NCI-H748 treated with DMSO at 0.1 percent for 48 hours (cell line): ENCODE measurements at places on chromosomes 7 and 10.

- no peak for DNase-seq
These were observed 6.5 kb upstream of the TSPAN14 start for GRCh38 chr10:80447436-80448190.

DNA sequence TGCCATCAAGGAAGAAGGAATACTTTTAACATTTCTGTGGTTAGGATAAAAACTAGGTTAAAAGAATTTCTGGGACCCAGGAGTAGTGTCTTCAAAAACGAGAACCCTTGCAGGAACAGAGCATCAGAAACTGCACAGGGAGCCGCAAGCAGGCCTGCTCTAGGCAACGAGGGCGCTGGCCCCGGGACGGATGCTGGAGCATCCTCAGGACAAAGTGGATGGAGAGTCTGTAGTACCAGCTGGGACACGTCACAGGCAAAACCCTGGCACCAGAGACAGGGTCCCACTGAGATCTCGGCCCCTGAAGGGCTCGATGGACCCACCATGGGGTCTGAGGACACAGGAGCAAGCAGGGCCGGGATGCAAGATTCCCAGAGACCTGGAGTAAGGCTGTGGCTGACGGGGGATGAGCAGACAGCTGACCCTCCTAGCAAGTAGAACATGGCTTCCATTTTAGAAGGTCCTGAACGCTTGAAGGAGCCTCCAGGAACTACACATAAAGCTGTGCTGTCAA is 106.6 kb downstream of the GALNT11 start:
- DNase-seq = no peak

DNA sequence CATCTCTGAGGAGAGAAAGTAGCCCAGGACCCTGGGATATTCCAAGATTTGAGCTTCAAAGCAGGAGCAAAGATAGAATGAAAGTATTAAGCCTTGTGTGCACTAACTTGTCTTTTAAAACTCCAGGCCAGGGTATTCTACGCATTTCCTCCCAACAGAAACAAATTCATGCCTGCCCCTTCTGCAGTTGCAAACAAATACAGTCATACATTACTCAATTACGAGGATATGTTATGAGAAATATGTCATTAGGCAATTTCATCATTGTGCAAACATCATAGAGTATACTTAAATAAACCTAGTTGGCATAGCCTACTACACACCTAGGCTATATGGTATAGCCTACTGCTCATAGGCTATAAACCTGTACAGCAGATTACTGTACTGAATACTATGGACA is 154.5 kb upstream of the KIAA1217 start:
- no peak for DNase-seq

GRCh38 chr10:25102147-25102822 is 72.5 kb upstream of the GPR158 start:
- DNase-seq = no peak

GRCh38 chr7:150665089-150665748 is 20.3 kb upstream of the GIMAP2 start:
- no peak for DNase-seq

DNA sequence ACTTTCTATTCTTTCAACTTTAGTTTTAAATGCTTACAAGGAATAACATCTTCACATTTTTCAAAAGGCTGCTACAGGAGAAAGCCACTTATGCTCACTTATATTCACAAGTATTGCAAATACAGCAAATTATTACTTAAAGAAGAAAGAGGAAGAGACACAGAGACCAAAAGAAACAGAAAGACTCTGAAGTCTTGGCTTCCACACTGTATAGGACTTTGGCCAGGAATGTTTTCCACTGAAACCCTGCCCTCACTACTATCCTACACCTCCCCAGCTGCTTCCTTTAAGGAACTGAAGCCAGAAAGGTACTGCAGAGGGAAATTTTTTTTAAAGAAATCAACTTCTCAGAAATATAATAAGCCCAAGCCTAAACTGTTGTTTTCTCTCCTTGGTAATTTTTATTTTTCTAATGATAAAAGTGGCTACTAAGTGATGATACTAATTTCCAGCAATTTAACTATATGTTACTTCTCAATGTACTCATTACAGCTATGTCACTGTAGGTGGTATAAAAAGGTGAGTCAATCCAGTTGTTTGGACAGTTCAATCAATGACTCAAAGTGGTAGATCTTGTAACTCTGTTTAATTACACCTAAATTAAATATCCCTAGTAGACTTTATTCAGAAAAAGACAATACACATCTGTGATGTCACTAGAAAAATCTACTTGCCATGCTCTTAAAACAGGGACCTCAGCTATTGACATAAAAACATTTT is 231.6 kb downstream of the GRM8 start:
- DNase-seq = no peak

- DNase-seq = no peak
These were observed 256.3 kb downstream of the GRID1 start for GRCh38 chr10:86110156-86110786.

GRCh38 chr7:139453673-139454321 is 29.7 kb downstream of the KLRG2 start:
- DNase-seq = no peak

DNA sequence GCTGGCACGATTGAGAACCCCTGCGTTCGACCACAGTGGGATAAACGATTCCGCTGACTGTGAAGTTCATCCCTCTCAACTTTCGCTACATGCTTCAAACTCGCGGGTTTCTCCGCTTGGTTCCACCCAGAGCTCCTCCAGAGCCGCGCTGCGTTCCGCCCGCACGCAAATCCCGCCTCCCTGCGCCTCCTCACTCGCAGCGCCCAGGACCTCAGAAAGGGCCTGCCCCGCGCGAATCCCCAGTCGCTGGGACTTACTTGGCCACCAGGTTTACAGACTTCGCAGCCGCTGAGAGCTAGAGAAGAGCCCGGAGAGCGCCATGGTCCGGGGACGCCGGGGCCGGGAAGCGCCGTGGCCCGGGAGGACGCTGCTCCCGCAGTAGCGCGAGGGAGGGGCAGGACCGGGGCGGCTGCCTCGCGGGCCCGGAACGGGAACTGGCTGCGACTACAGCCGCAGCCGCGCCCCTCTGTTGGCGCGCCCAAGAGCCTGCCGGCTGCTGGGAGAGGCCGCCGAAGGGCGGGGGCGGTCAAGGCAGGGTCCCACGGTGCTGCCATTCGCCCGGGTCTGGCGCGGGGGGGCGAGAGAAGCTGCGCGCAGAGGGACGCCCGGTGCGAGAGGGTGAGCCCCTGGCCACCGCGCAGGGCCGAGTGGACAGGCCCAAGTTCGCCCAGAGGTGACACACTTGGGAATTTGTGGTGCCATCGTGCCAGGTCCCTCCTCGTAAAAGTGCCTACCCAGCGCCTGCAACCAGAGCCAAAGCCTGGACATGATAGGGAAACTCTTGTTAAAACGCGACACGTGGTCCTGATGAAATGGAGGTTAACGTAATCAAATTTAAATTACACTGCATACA is at the start of gene NOD1:
Gene NOD1, minus strand, starts transcription at position 436 of the 853 bp plus-strand sequence. CDS start 21,863 bp downstream, outside the sequence.
- peak; percentile 68 for DNase-seq

DNA sequence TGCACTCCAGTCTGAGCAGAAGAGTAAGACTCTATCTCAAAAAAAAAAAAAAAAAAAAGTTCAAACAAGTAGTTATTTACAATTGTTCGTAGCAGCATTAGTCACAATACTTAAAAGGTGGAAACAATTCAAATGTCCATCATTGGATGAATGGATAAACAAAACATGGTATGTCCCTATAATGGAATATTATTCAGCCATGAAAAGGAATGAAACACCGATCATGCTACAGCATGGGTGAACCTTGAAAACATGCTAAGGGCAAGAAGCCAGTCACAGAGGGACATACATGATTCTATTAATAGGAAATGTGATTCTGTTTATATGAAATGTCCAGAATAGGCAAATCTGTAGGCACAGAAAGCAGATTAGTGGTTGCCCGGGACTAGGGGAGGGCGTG is 15.9 kb downstream of the DOCK1 start:
- no peak for DNase-seq
